ENCODE measurements at places on chromosomes 4 and X.

- DNase-seq: no peak
Measured at GRCh38 chr4:55079451-55080173, 45.8 kb downstream of the KDR start.

GRCh38 chr4:187668526-187669082 lies 327.0 kb upstream of the ZFP42 start:
- no peak for DNase-seq

DNA sequence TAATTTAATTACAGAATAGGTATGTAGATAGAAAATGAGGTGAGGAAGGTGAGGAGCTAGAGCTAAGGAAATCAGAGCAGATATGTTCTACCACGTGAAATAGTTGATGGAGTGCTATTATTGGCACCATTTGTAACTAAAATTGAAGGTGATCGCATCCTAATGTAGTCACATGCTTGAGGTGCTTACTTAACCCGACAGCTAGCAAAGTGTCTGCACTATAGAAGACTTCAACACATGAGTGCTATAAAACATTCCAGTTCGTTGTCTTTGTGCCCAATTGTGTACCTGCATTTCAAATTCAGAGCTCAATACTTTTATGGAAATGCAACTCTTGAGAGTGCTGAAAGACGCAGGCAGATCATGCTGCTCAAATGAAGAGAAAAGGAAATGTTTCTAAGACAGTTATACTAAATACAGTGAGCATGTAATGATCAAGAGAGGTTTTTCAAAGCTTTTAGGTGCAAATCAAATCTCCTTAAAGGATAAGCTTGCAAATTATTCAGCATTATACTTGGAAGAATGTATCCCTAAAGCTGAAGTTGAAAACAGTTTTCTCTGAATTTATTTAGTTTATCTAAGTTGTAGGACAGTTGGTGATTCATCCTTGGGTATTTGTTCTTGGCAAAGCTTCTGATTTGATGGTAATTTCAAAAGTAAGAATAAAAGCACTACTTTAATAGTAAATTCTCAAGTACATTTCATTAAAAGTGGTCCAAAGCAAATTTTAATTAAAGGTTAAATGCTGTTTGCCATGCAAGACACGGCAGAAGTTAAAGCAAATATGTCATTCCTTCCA lies 223.9 kb upstream of the EPHA5 start:
- no peak for DNase-seq

GRCh38 chr4:87720094-87720691 lies 70.1 kb downstream of the DMP1 start:
- no peak for DNase-seq

DNA sequence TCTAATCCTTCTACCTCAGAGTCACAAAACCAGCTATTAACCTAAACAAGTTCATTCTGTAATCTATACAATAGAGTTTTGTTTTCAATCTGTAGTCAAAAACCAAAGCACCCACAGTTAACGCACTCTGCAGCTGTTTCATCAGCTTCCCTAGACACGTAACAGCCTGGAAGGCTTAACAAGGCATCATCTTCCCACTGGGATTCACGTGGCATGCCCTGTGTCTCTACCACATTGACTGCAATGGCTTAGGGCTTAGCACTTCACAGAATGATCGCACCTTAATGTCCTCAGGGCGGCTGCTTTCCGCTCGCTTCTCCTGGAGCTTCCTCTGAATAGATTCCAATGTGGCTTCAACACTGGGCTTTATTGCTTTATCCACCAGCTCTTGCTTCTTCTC lies 49.7 kb upstream of the NAP1L5 start:
- DNase-seq: no peak

DNA sequence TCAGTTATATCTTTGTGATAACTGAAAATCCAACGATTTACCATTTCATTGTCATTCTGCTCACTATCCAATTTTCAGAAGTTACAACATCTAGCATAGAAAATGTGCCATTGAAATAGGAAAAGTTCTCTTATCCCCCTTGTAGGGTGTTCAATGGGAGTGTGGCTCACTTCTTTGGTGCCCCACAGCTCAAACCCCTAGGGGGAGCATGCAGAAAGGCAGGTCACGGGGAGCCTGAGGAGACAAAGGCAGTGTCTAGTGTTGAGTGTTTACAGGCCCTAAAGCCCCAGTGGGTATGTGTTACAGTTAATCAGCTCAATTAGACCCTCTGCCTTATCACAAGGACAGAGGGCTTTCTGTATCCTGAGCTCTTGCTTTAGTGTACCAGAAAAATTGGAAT lies 243.4 kb upstream of the GRID2 start:
- no peak for DNase-seq

DNA sequence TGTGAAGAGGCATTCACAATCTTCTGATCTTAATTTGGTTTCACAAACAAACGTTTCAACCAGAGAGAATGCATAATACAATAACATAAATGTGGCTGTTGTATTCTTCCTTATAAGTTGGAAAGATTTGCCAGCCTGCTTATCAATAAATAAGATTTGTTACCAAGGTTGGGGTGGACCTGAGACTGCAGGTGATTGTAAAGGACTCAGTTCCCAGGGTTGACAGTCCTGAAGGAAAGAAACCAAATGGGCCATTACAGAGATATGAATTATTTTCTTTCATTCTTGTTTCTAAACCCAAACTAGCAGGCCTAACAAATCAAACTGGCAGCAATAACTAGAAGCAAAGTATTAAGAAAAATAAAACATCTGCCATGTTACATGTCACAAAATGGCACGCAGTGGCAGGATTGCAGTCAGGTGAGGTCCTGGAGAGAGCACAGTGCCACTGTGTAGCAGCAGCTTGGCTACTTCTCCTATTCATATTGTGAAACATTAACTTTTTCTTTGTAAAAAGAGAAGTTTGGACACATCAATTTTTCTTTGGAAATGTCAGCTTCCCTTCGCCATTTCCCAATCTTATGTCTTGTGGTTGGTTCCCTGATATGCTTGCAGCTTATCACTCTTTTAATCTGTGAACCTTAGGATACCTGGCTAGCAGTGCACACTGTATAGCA lies 133.8 kb upstream of the EMCN start:
- no peak for DNase-seq

GRCh38 chr4:79833857-79834256 lies 239.2 kb downstream of the ANTXR2 start:
- DNase-seq: no peak

DNA sequence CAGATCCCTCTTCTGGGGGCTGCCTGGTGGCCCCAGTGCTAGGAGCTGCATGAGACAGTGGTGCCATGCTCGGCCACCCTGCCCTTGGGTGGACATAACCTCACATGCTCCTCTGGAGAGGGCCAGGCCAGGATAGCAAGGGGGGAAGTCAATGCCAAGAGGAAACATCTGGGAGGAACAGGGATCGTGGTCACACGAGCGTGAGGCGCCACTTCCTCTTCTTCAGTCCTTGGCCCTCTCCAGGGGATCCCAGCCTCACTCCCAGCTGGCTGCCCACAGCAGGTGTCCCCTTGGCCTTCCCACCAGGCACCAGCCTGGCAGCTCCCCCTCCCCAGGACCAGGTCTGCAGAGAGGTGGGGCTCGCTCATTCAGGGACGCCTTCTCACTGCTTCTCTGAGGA lies 28.6 kb downstream of the TBC1D14 start:
- no peak for DNase-seq

DNA sequence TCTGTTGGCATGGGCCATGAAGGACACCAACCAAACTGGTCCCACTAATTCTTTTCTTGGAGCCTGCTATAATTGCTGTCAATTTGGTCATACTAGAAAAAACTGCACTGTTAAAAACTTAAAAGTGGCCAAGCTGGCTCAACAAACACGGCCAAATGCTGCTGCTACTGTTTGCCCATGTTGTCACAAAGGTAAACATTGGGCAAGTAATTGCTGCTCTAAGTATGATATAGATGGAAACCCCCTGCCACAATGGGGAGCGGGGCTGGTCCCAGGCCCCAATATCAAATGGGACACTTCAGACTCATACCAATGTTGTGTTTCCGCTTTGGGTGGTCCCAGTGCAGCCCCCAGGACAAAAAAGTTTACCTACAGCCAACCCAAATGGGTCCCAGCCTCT lies 52.1 kb downstream of the SPIN3 start:
- DNase-seq: no peak

Measured in activated T-cell treated with anti-CD3 and anti-CD28 coated beads for 4 hours (primary cell).